ENCODE measurements at places on chromosomes 1 and 21.

DNA sequence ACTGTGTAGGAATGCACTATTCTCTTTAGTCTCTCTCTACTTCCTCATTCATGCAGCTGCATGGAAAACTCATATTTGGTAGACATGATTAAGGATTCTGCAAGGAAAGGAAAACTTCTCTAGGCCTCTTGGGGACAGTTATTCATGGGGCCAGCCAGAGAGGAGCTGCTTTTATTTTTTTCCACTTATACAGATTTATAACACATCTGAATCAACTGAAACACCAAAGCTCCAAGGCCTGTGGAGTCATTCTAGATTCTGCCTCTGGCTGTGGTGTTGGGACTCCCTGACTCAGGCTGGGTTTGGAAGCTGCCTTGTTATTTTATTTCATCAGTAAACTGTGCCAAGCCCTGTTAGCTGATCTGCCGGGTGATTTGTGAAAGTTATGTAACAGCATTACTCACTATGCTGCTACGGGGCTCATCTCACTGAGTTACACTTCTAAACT lies 83.9 kb upstream of the EDEM3 start:
- DNase-seq: no peak

GRCh38 chr1:205961991-205962820 lies 18.9 kb upstream of the SLC26A9 start:
- no peak for DNase-seq

- no peak for DNase-seq
Observed at GRCh38 chr1:210709701-210710100, 381.0 kb downstream of the HHAT start.

DNA sequence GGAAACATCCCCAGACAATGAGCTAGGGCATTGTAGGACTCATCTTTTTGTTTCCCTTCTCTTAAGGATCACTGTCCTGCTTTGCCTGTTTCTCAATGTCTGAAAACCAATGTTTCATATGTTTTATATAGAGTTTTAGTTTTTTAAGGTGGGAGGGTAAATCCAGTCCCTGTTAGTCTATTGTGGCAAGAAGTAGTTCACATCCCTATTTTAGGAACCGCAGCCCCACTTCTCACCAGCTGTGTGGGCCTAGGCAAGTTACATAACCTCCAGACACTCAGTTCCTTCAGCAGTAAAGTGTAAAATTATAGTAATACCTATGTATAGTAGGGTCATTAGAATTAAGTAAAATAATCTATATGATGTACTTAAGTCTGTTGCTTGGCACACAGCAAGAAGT lies 105.8 kb upstream of the WLS start:
- no peak for DNase-seq

GRCh38 chr1:64969305-64970046 lies 3.1 kb upstream of the JAK1 start:
- DNase-seq: no peak

DNA sequence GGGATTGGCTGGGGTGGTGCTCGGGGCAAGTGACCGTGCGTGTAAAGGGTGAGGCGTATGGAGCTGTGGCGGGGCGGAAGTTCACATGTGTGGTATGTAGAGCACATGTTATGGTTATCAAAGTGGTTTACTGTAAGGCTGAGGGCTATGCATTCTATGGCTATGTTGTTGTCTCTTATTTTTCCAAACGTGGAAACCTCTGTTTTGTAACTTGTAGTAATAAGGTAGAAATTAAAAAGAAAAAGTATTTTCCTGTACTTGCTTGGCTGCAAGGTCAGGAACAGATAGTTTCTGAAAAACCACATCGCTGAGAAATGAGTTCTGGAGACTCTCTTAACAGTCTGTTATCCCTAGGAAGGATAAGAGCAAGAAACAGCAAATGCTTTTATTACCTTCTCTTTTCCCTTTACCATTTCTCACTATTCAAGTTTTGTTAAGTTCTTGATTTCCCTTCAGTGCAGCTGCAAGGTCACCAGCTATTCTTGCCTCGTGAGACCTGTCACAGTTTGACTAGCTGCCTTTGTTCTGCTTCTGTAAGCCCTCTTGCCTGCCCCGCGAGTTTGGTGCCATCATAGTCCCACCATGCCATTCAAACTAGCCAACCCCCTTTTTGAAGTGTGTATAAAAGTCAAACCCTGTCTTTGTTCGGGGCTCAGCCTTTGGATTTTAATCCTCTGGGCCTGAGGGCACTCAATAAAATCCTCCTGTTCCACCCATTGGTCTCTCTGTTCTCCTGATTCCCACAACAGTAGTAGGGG lies 9.5 kb downstream of the RNU1-2 start:
- no peak for DNase-seq

- no peak for DNase-seq
Observed at GRCh38 chr1:115714572-115715141, 53.9 kb downstream of the CASQ2 start.

Data from stimulated activated CD4-positive, alpha-beta T cell treated with anti-CD3 and anti-CD28 coated beads, TNF-alpha, amount 100 ng/mL, for 24 hours (primary cell).